Dorsolateral prefrontal cortex (tissue), 122 donors: ENCODE measurements at places on chromosomes 11 and 22. TPM values are rescaled to one million over a fixed set of nuclear protein-coding genes. Genes with fewer than 3 reads are reported as not detected.

The CENPM gene
- not detected for total RNA-seq

The PCF11 gene
- 63.5 TPM for total RNA-seq

The OR52E8 gene
- total RNA-seq: not detected

The ANO9 gene
- not detected for total RNA-seq

DNA sequence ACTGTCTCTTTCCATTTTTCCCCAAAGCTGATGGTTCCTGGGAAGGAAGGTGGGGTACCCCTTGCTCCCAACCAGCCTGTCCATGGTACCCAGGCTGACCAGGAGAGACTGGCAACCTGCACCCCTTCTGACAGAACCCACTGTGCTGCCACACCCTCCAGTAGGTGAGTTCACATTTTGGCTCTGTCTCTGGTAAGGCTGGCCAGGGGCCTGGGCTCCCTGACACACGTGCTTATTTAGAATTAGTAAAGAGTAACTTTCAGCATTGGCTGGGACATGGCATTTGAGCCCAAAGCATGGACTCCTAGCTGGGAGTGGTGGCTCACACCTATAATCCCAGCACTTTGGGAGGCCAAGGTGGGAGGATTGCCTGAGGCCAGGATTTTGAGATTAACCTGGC, 35.1 kb downstream of the ARHGAP1 start:
- no peak for DNase-seq

DNA sequence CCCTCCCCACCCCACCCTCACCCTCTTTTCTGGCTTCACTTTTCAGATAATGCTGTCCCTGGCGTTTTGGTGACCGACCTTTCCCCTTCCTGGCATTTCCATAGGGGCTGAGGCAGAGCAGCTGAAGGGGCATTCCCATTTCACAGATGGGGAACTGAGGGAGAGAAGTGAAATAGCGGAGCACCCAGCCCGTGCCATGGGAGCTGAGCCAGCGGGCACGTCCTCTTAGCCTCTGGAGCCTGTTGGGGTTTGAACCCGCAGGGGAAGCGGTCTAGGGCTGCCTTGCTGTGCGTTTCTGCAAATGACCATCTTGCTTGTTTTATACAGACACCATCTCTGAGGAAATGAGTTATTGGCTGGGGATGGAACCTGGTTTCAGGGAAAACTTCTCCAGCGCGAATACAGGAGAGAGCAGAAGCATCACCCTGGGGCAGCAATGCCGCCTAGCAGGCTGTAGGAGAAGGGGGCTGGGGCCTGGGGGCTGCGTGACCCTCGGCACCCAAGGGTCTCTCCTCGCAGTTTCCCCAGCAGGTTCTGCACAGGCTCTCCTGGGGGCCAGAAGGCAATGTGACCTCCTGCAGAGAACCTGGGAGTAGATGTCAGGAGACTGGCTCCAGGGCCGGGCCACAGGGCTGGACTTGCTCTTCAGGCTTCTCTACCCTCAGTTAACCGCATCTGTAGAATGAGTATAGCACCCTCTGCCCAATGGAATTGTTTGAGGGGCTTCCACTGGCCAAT, 1.5 kb downstream of the PTPRJ start:
- DNase-seq: no peak

- no peak for DNase-seq
Observed at GRCh38 chr11:73645121-73645969, 1.0 kb upstream of the PLEKHB1 start.

GRCh38 chr11:7849018-7849417, 52.3 kb upstream of the OR5P2 start:
- no peak for DNase-seq

- no peak for DNase-seq
Observed at GRCh38 chr22:46476547-46476941, 60.9 kb downstream of the CELSR1 start.
